ENCODE measurements at places on chromosomes 6 and 20.

DNA sequence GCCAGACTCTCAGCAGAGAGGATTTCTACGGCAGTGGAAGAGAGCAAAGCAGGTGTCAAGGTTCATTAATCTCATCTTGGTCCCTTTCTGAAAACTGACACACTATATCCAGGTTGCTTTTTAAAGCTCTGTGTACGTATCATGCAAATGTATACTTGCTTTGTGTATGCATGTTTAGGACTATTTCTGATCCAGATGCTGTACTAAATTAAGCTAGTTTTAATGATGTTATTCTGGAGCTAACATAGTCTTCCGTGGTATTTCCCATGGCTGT lies 59.2 kb upstream of the SNX9 start:
- DNase-seq, result no peak

DNA sequence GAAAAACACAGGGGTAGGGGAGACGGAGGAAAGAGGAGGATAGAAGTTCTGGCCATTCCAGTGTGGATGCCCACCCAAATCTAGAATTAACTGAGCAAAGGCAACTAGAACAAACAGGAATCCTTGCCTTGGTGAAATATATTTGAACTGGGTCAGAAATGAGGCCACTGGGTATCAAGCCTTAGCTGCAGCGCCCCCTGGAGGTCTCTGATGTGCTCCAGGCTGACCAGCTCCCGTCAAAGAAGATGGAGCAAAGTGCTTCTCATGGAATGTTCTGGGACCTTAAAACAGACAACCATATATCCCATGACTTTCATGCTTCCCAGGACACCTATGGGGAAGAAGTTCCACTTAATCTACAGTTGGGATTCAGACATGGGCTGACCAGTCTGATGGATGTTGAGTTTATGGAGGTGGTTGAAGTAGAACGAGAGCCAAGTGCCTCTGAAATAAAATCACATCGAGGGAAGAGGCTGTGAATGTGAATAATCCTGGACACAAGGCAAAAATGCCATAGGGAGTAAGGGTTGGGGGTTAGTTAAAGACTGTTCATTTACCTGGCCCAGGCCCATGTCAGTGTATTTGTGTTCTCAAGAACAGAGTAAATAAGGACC lies 50.4 kb downstream of the HLA-DPB1 start:
- no peak for DNase-seq

DNA sequence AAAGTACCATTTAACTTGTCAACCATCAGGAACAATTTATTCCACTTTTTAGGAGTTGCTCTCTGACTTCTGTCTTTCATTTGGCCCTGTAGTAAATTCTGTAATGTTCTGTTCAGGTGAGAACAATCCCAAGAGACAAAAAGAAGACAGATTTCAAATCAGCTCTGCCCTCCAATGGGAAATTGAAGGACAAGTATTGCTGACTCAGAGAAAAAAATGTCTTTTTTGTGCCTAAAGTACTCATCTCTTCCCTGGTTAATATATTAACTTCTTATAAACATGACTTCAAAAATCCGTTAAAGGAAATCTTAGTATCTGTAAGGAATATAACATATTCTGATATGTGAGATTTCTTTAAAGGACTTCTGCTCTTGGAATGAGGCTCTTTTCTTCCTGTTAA lies 38.6 kb upstream of the SCGN start:
- DNase-seq, result no peak

DNA sequence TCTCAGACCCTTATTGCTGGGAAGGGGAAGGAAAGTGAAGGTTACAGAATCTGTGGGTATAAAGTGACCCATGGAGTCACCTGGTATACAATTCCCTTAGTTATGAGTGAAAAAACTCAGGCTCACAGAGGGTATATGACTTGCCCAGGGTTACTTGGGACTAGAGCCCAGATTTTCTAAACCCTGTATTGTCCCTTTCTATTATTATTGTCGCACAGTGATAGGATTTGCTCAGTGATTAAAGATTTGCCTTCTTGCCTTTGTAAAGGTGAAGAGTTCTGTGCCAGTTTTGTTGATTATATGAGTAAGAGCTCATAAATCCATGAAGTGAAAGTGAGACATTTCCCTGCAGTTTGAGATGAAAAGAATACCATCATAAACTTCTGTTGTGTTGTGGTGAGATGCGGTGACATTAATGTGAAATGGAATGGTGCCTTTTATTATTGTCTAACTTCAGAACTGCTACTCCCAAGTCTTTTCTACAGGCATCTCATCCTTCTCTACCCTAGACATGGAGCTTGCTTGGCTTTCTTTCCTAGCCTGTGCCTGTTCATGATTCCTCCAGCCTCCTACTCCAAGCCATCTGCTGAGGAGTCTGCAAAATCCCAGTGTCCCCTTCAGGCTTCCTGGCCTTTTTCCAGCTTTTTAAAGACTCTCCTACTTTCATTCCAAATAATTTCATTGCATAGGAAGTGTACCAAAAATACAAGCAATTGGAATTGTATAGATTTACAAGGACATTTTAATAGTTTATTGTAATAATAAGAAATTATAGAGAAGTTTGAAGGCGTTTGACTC lies 33.5 kb upstream of the ADIG start:
- DNase-seq, result no peak

- DNase-seq, result no peak
Measured at GRCh38 chr6:157185171-157185570, 138.1 kb downstream of the TMEM242 start.

DNA sequence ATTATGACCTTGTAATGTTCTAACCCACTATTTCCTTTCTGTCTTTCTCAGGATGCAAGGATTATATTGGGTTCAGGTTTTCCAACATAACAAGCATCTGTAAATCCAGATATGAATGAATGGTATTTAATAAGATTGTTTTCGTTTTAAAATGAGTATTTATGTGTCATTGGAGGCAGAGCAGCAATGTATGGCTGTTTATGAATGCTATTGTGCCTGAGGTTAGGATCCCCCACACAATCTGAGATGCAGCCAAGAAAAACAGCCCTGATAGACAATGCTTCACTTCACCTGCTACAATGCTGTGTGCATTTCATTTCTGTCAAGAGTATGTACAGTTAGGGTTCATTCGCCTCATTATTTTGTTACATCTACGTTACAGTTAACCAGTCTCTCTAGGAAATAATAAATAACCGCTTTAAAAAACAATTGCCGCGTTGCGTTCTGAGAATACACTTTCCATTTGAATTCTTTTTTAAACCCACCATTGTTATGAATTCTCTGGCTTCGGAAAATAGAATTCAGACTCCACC lies 19.6 kb downstream of the TFAP2A start:
- no peak for DNase-seq

All from GM19239 (cell line).